ENCODE measurements at places on chromosomes 16 and 17.

DNA sequence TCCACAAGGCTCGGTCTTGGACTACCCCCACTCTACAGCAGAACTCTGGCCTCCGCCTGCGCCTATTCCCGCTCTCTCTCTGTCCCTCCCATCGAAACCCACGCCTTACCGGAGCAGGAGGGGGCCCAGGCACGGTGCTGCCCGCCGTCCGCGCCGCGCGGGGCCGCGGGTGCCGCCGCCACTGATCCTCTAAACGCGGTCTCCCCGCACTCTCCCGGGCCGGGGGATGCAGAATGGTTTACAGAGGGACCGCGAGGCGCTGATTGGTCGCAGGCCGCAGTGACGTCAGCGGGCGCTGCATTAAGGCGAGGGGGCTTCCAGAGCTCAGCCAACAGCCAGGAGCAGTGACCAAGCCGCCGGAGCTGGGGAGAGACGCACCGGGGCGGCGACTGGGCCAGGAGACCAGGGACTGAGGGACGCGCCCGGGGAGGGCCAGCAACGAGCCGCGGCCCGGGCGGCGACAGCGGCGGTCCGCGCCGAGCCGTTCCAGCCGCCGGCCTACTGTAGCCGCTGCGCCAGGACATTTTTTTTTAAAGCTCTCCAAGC is 747 bp upstream of the LHX1 start:
- no peak for DNase-seq

DNA sequence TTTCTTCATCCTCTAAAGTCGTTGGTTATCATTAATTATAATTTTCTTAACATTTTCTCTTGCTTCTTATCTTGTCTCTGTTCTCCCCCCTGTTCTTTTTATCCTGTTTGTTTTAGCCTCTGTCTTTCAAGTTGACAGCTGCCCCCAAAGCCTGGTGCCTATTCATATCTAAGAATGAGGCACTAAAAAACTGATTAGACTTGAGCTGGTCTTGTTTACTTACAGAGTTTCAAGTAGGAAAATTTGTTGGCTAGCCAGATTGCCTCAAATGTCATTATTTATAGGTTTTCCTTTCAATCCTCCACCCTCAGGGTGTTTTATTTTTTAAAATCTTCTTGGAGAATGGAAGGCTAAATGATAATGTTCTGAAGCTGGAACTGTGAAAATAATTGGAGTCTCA is 236.0 kb downstream of the UTP18 start:
- DNase-seq = no peak

DNA sequence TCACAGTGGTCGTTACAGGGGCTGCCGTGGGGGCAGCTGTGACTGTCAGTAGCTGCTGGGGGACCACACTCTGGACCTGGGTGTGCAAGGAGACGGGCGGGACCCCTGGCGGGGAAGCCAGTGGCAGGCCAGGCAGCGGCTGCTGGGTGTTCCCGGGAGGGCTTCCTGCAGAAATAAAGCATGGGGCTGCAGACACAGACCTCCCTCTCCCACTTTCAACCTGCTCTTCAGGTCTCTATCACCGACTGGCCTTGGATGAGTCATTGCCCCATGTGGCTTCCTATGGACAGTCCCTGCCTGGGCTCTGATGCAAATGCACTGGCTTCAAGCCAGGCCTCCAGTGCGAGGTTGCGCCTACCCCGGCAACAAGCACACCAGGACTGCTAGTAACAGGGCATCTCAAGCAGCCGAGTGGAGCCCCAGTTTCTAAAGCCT is 17.2 kb downstream of the SREBF1 start:
- no peak for DNase-seq

DNA sequence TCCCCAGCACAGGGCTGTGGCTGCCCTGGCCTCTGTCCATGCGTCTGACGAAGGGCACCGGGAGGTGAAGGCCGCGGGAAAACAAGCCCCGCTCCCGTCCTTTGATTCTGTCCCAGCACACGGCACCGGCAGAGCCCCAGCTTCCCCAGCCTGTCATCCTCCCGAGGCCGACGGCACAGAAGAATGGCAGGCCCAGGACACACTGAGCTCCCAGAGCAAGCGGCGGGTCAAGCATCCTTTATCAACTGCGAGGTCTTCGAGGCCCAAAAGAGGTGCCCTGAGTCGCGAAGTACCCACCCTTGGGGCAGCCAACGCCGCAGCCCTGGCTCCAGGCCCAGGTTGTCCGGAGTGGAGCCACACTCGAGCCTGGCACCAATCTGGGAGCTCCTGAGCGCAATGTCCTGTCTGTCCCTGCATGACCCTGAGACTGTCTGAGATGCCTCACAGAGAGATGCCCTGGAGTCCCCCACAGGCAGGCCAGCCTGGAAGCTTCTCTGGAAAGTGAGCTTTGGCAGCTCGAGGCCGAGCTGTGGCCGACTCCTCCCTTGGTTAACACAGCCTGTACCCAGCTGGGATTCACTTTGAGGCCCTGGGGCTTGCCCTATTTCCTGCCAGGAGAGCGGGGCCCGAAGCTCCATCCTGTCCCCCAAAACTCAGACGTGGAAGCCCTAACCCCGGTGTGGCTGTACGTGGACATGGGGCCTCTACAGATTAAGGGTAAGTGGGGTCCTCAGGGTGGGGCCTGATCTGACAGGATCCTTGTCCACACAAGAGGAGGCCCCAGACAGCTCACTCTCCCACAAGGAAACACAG is 23.3 kb downstream of the SLC7A5 start:
- no peak for DNase-seq

DNA sequence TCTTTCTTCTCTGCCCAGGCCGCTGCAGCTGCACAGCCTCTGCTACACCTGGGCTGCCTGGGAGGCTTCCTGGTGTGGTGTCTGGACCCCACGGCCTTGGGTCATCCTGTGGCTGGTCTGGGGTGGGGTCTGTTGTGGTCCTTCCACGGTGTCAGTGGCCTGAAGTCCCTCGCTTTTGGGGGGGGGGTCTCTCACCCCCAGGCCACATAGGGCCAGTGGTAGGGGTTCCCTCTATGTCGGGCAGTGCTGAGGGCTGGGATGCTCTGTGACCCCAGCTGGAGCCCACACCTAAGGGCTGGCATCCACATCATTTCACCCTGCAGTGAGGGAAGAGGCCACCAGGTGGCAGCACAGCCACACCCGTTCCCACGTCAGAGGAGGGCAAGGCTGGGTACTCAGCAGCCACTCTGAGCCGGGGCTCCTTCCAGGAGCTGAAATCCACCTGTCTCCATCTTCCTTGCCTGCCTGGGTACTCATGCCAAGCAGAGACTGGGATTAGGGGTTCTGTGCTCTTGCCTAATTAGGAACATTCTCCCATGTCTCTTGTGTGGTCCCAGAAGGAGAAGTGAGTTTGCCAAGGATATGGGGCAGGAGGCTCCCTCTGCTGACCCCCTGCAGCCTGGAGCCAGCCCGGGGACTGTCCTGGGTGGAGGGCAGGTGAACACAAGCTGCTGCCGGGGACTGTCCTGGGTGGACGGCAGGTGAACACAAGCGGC is 13.0 kb downstream of the ENGASE start:
- DNase-seq = peak; percentile 60

- no peak for DNase-seq
These were observed 28.4 kb downstream of the CDH13 start for GRCh38 chr16:82655072-82655714.

GRCh38 chr17:73430165-73430680 is 118.4 kb upstream of the CDC42EP4 start:
- no peak for DNase-seq

- no peak for DNase-seq
These were observed 1.1 kb downstream of the NAA38 start for GRCh38 chr17:7856011-7856810.

DNA sequence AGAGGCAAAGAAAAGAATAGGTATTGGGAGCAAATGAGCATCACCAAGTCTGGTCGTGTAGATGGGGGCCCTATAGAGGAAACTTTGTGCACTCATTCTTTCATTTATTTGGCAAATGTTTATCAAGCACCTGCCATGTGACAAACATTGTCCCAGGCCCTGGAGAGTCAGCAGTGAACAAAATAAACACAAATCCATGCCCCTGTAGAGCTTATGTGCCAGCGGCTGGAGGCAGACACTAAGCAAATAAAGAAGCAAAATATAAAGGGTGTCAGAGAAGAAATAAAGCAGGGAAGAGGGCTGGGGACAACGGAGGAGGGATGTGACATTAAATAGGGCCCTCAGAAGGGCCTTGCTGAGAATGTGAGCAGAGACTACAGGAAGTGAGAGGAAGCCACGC is 45.5 kb downstream of the KATNIP start:
- DNase-seq = no peak

DNA sequence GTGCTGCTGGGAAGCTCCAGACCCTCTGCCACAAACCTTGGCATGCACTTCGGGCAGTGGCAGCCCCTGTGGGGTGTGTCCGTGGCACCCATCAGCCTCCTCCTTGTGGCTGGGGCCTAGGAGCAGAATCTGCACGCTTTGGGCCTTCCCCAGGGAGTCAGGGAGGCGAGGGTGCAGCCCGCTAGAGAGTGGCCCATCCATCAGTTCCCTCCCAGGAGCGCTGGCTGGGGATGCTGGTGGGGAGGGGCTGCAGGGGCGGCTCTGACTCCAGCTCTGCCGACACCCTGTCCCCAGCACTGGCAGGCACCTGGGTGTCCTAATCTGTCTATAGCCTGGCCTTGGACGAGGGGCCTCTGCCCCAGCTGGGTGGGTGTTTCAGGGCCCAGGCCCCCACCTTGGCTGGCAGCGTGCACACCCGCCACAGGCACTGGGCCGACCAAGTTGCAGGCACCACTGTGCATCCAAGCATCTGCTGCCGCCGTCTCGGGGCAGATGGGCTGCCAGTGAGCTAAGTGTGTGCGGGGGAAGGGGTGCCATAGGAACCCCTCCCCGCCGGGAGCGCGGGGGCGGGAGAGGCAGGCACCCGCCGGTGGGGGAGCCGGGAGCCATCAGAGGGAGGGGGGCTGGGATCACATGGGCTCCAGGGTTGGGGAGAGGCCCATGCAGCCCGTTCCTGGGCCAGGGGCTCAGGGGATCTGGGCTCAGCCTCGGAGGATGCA is 30.2 kb downstream of the ENDOV start:
- DNase-seq = no peak

GRCh38 chr16:85543536-85543935 is 69.6 kb upstream of the GSE1 start:
- DNase-seq = no peak

DNA sequence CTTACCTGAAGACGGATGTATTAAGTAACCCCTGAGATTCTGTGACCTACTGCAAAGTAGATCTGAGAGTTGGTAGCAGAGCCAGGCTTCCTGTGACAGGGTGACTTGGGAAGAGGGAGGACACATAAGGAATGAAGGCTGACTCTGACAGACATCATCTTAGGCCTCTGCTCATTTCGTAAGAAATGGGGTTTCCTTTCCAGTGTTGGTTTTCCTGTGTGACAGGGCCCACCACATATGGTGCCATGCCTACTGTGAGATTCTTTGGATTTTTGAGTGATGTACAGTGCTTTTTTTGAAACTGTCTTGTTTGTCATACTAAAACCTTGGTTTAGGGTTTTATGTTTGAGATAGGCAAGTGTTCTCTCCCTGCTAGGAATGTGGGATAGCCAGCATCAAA is 12.7 kb downstream of the LIG3 start:
- DNase-seq = no peak

GRCh38 chr17:41511116-41511515 is 5.7 kb upstream of the KRT13 start:
- no peak for DNase-seq

- DNase-seq = no peak
These were observed 700.3 kb downstream of the MAF start for GRCh38 chr16:78900044-78900811.

GRCh38 chr17:14701886-14702285 is 401.0 kb downstream of the HS3ST3B1 start:
- no peak for DNase-seq

GRCh38 chr17:58541249-58541648 is 26.8 kb upstream of the MTMR4 start:
- DNase-seq = no peak

- no peak for DNase-seq
These were observed 11.0 kb downstream of the FTO start for GRCh38 chr16:53715023-53715384.

DNA sequence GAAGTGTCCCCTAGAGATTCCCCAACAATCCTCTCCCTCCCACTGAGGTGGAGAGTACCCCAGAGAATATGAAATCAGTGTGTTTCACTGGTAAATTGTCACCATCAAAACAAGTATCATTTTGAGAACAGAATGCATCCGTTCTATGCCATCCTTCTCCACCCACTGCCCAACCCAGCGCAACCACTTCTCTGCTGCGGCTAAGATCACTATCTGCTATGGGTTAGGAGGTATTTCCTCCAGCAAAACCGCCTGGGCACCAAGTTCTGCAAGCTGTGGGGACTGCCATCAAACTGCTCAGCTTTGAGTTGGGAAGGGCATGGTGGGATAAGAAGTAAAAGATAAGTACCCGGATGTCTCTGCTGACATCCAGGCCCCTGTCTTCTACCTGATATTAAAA is 24.4 kb downstream of the CNTNAP1 start:
- DNase-seq = no peak

DNA sequence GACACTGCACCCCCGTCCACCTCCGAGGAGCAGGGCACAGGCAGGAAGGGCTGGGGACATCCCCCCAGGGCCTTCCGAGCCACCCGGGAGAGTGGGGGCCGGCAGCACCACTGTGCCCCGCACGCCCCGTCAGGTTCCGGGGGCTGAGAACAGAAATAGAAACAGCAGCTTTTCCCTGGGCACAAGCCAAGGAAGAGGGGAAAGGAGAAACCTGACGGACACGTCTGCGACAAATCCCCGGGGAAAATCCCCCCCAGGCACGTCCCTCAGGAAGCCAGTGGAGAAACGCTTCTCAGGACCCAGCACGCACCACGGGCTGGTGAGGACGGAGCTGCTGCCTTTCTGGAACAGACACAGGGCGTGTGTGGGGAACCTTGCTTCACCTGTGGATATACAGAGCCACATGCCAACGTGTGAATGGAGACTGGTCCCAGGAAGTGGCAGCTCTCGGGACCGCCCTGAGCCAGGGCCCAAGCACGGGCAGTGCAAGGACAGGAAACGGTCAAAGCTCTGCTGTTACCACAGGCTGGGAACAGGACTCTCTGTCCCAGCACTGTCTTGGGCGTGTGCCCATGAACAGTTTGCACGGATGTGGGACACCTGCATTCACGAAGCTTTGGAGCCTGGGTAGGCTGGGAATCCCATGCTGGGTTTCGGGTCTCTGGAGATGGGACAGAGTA is 1.2 kb upstream of the TMEM204 start:
- DNase-seq = peak; percentile 51

GRCh38 chr17:38428112-38428642 is at the start of gene ARHGAP23:
Gene ARHGAP23 (plus strand): TSS chr17:38428464. CDS start chr17:38428486, 22 bp downstream.
- no peak for DNase-seq

DNA sequence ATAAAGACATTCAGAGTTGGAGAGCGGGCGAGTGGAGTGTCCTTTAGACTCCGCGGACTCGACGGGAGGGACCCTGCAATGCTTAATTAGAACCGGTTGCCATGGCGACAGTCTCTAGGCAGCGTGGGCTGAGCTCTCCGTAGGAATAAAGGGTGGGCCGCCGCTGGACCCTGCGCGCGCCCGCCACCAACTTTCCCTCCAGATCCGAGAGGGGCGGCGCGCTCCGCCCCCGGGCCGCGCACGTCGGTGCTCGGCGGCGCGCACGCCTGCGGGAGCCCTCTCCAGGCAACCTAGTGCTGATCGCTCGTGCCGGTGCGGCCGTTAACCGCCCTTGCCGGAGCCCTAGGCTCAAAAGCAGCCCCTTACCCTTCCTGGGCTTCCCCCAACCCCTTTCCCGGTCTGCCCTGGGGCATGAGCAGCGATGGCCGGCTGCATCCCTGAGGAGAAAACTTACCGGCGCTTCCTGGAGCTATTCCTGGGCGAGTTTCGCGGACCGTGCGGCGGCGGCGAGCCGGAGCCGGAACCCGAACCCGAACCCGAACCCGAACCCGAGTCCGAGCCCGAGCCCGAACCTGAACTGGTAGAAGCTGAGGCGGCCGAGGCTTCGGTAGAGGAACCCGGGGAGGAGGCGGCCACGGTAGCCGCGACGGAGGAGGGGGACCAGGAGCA is at the start of gene PPM1E:
TSS of gene PPM1E (plus strand) at position 278 of the 669 bp plus-strand sequence.
- DNase-seq = peak; percentile 80

GRCh38 chr16:46843898-46844642 is 13.1 kb upstream of the C16orf87 start:
- no peak for DNase-seq
